Left lobe of liver (tissue), 2 donors: ENCODE measurements at places on chromosomes 11 and 22. TPM values are rescaled to one million over a fixed set of nuclear protein-coding genes. Genes with fewer than 3 reads are reported as not detected.

The RAD9A gene
- total RNA-seq, result 14.9 TPM

GRCh38 chr11:69263736-69264052 is 30.3 kb upstream of the MYEOV start:
- no peak for DNase-seq

DNA sequence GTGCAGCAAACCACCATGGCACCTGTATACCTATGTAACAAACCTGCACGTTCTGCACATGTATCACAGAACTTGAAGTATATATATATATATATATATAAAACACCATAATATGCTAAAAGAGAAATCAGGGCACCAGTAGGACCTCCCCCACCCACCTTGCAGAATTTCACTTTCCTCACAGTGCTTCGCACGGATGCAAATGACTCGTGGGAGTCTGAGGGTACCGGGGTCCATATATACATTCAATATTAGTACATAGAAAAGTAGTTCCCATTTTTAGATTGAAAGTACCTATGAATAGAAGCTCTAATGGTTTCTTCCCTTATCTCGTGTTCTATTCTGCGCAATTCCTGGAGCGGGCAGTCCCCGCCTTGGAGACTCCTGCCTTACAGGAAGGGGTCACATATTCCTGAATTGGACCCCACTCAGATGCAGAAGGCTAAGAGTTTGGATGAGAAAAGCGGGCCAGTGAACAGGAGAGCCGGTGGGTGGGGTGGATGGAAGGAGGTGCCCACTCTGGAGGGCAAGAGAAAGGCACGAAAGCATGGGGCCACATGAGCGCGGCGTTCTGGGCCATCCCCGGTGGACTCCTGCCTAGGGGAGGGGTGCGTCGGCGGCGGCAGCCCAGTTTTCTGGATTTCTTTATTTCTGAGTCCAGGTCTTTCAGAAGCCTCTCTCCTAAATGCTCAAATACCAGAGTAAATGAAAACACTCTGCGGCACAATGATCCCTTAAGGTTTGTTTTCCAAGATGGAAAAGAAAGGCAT is 136.3 kb downstream of the ETS1 start:
- no peak for DNase-seq

The GLYAT gene
- 270 TPM for total RNA-seq

The HBG2 gene
- total RNA-seq, result 7.6 TPM

The PDGFD gene
- total RNA-seq, result 0.96 TPM

GRCh38 chr22:34111210-34111824 is 191.0 kb upstream of the LARGE1 start:
- peak; percentile 48 for DNase-seq

- DNase-seq, result peak; percentile 36
These were observed 56.4 kb downstream of the ARFGAP3 start for GRCh38 chr22:42800451-42801251.

The CDC45 gene
- 0.65 TPM for total RNA-seq

GRCh38 chr11:119262668-119263351 is 54.1 kb downstream of the MCAM start:
- DNase-seq, result no peak

- DNase-seq, result no peak
These were observed 852.6 kb upstream of the RAG2 start for GRCh38 chr11:37450613-37451012.

DNA sequence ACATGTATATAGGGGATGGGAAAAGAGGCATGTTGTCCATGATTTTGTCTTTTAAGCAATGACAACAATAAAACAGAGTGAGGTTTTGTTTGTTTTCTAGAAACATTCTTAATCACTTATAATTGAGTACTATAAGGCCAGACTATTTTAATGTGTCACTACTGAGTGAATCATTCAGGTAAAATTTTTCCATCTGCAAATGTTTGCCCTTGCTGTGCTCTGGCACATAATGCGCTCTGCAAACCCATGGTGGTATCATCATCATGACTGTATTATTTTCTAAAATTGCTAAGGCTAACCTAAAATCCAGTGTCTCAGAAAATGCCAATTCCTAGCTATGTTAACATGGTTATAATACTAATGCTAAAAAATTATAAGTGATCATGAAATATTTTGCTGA is 261.2 kb downstream of the CADM1 start:
- no peak for DNase-seq

DNA sequence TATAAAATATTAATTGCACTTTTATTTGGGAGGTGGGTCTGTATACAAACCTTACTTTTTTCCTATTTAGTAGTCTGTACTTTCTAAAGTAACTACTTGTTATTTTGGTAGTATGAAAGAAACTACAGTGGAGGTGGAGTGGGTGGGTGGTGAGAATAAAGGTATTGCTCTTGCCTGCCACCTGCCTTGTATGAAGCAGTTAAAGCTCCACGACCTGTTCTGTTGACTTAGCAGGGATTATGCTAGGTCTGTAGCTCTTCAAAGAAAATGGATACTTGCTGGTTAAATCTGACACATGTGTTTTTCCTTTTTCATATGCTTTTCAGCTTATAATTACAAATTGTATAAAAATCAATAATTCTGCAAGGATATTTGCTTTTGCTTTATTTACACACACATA is 111.9 kb downstream of the EHF start:
- no peak for DNase-seq

DNA sequence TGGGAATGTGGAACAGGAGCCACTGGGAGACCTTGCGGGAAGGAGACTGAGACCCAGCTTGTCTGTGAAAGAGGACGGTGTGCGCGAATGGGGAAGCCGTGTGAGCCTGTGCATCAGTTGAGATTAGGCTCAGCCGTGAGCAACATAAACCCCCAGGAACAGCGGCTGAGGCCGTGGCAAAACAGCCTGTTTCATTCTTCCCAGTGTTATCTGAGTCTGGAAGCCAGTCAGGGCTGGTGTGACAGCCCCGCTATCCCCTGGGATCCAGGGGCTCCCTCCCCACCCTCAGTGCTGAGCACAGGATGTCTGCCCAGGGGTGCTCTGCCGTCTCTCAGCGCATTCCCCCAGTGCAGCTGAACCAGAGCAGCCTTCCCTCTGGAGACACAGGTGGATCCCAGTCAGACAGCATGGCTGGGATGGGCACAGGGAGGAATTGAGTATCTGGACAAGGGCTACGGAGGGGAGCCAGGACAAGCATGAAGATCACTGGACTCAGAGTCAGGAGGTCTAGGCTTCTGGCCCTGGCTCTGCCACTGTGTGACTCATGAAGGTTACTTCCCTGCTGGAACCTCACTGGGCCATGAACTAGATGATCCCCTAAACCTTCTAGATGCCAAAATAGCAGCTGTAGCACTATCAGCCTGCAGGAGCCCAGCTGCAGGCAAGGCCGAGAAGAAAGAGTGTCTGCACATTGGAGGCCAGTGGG is 8.6 kb downstream of the OAF start:
- no peak for DNase-seq

DNA sequence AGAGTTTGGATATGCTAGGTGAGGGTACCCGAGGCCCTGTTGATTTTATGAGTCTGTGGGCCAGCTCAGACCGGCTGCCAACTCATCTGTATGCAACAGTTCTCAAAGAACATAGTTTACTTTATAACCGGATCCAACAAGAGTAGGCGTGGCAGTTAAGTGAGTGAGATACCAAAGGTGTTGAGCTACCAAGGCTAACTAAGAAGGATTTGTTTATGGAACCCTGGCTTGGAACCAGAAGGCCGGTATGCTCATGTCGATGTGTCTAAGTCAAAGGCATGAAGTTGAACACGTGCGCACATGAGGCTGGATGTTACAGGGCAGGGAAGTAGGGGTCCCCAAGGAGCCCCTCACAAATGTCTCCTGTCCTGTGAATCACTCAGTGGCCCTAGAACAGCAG is at the start of gene KCNJ1:
KCNJ1 (minus strand) TSS at position 20 of the 400 bp plus-strand sequence. CDS start 27,053 bp downstream, outside the sequence.
- no peak for DNase-seq

GRCh38 chr11:88484873-88485621 is 147.5 kb upstream of the CTSC start:
- DNase-seq, result no peak

DNA sequence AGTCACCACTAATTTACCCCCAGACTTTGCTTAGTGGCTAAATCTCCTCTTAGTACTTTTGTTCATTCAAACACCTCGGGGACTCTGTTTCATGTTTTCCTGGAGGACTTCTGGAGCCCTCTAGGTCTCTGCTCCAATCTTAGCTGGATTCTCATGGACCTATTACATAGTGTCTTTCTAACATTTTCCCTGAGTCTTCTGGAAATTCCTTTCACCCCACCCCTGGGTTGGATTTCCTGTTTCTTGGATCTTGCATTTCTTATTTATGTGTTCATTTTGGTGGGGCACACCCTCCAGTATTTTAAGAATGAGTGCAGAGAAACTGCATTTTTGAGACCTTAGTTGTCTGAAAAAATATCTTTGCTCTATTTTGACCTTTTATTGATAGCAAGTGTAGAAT is 220.1 kb downstream of the BLID start:
- DNase-seq, result no peak

The TRPC6 gene
- not detected for total RNA-seq

The ZNF214 gene
- total RNA-seq, result 1.8 TPM

DNA sequence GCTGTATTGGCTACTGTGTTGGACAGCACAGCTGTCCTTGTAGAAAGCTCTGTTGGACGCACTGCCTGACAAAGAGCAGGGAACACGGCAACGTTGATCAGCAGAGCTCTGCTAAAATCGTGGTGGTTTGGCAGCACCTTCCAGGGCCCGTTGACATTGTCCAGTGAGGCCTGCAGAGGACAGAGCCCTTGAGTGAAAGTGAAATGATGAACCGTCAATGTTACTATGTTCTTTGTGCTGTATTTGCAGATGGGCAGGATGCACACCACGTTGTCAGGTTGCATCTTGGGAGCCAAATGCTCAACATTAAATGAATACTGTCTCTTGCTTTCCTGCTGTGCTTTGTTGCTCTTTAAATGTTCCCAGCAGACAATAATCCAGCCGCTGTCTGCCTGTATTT is 69.7 kb downstream of the NELL1 start:
- no peak for DNase-seq

DNA sequence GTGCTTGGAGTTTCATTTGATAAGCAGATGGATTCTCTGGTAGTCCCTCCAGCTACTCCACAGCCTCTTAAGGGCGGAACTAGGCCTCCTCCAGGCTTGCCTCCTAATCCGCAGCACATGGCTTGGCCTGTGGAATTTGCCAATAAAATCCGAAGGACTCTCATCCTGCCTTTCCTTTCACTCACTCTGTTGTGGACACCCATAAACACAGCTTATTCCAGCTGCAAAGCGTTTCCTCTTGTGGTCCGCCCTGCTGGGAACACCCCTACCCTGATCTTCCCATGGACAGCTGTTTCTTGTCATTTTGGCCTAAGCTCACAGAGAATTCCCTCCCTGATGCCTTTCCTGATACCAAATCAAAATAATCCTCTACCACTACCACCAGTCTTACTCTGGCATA is 546.2 kb downstream of the NTM start:
- no peak for DNase-seq

DNA sequence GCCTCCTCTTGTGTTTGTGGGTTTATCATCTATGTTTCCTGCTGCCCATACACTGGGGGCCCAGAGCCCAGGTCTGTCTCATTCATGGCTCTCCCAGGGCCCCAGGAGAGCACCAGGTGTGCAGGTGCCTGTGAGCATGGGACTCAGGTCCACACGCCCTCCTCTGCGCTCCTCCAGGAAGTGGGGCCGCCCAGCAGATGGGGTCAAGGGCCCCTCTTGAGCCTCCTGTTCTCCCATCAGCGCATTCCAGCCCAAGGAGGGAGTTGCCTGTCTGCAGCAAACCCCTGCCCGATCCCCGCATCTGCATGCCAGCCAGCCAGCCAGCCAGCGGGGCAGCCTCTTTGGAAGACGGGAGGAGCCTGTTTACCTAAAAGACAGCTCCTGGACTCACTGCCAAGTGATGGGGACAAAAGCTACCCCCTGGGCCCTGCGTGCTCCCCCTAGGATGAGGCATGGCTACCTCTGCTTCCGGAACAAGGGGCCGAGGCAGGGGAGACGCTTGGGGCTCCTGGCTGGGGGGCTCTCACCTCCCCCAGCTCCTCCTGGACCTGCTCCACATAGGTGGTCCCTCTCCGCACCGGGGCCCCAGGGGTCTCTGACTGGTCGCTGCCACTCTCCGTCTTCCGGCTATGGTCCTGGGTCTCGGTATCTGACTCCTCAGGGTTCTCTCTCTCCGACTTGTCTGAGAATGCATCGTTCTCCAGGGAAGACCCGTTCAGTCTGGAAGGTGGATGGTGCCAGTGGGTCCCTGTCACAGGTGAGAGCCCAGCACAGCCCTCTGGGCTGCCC is 49.7 kb upstream of the CARS1 start:
- DNase-seq, result peak; percentile 37

DNA sequence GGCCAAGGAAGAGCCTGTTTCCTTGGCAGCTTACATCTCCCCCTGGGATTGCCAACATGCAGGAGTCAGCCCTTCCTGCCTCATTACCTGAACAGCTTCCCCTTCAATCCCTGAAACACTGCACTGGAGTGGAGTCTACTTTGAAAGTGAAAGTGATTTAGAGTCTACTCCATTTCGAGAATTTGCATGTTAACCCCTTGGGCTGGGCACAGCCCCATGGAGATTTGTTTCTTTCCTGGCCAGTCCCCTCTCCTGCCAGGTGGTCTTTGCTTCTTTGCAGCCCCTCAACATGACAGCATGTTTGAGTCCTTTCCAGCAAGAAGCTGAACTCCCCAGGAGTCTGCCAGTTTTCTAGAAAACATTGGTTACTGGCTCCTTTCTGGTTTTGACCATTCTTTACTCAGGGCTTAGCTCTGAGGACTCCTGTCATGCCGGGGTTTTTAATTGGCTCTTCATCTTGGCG is 59.9 kb downstream of the TRAF6 start:
- no peak for DNase-seq

DNA sequence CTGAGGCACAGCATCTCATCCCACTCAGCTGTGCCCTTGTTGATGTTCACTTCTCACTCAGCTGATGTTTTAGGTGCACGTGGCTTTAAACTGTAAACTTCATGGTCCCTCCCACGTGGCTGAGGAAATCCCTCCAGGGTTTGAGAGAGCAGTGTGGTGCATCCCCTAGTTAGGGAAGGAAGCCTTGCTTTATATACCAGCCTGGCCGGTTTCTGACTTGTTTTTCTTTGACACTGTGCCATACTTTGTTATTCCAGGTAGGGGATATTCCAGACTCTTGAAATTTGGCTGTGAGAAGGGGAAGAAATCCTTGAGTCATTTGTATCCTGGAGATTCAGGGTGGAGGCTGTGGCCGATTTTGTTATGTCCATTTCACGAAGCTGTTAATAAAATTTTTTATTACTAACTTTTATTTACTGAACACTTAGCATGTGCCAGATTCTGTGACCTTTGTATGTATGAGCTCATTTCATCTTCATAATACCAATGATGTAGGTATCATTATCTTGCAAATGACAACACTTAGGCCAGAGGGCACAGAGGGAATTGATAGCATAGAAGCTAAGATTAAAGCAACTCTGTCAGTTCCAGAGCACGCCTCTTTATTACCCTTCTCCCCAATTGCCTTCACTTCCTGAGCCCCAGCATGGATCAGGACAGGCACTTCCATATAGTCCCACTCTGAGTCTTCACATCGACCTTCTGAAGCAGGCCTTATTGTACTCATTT is 116.6 kb downstream of the NAV2 start:
- DNase-seq, result no peak

DNA sequence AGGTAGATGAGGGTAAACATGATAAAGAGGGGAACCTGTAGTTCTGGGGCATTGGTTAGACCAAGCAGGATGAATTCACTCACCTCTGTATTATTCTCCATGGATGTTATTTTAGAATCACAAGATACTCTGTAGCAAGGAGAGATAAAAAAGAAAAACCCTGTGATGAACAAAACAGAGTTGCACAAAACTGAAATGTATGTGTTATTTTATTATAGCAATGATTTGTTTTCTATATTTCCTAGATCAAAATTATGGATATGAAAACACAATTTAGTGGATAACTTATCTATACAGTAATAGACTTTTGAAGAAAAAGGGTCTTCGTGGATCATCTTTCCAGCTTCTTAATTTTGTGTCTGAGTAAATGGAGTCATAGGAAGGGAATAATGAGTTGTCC is at the start of gene OR5B17:
OR5B17 (minus strand) TSS at position 101 of the 400 bp plus-strand sequence; CDS start at position 101, 0 bp downstream.
- no peak for DNase-seq
